Epithelial cell of alveolus of lung (primary cell): ENCODE measurements at places on chromosomes 6 and 20. TPM values are rescaled to one million over a fixed set of nuclear protein-coding genes. Genes with fewer than 3 reads are reported as not detected.

VGLL2 gene
- not detected in 2 replicates for total RNA-seq

PLCB4 gene
- 0.16 and 1.7 TPM in 2 replicates for total RNA-seq

SLC17A4 gene
- total RNA-seq, result not detected in 2 replicates

ROS1 gene
- 0.08 and 1.4 TPM in 2 replicates for total RNA-seq
